ENCODE measurements at places on chromosomes 1 and 21. TPM values are rescaled to one million over a fixed set of nuclear protein-coding genes. Genes with fewer than 3 reads are reported as not detected.

DNA sequence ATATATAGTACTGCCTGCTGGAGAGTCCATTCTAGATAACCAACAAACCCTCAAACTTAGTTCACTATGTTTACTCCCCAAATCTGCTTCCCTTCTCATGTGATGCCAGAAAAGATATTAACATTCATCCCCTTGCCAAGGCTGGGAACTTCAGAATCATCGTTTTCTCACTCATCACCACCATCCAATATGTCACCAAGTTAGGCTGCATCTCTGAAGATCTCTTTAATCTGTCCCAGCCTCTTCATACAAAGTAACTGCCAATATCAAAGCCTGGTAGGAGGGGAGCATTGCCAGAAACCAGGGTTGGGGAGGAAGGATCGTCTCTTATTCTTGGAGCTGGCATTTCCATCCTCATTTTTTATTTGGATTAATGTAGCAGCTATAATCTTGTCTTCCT, 71.6 kb downstream of the XCL2 start:
- no peak for DNase-seq

- no peak for DNase-seq
Observed at GRCh38 chr1:246318036-246318359, 189.1 kb downstream of the SMYD3 start.

- DNase-seq: no peak
Observed at GRCh38 chr1:216528816-216529215, 105.6 kb upstream of the USH2A start.

Gene GRIK3
- total RNA-seq: 0.38 TPM

DNA sequence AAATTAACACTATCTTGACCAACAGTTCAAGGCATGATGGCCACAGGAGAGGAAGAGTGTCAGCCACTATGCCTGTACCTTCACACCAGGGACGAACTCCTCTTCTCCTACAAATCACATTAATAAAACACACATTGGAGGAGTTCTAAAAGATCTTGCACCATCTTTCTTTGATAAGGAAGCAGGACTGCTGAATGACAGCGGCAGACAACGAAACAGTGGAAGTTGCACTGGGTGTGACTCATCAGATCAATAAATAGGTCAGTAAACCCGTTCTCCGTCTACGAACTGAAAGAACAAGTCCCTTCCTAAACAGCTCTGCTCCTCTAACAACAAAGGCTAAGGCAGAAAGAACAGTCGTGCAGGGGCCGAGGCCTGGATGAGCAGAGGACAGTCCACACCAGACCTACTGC, 23.1 kb downstream of the UBE2G2 start:
- DNase-seq: no peak

- no peak for DNase-seq
Observed at GRCh38 chr21:37673801-37674575, 242.3 kb downstream of the KCNJ6 start.

DNA sequence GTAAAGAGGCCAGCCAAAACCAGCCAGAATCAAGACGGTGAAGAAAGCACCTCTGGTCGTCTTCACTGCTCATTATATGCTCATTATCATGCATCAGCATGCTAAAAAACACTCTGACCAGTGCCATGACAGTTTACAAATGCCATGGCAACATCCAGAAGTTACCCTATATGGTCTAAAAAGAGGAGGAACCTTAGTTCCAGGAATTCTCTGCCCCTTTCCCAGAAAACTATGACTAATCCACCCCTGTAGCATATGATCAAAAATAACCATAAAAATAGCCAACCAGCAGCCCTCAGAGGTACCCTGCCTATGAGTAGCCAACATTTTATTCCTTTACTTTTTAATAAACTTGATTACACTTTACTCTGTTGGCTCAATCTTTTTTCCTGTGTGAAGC, 34.2 kb upstream of the PBX1 start:
- DNase-seq: no peak

DNA sequence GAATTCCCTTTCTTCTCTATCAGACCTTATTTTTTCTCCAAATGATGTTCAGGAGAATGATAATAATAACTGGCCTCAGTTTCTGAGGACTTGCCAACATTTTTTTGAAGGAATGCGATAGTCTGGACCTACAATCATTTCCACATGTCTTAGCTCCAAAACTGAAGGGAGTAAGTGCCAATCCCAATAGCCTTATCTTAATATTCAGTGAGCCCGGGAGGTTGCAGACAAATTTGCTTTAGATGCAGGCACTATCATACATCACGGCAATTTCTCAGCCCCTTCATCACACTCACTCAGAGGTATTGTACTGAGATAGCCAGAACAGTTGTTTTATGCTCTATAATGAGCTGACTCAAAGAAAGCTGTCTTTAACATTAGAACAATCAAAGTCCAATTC, 796.9 kb downstream of the ADGRL2 start:
- no peak for DNase-seq

DNA sequence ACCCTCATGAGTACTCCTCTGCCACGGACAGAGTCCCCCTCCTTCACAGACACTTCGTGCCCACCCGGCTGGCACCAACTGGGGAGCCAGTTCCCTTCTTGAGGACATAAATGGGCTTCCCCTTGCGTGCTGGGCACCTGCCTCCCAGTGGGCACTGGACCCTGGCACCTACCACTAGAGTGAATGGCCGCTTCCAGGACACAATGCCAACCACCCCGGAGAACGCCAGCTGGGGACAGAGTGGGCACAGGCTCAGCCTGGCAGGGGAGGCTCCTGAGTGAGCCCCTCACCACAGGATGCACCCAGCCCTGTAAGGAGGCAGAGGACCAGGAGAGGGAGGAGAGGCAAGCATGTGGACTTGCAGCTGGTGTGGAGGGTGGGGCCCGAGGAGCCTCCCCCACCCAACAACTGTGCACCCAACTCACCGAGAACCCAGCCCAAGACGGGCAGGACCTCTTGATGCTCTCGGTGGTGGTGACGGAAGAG, 1.0 kb downstream of the ENTREP3 start:
- no peak for DNase-seq

Gene ANGPTL3
- total RNA-seq: not detected
